ENCODE measurements at places on chromosomes 13 and 19.

DNA sequence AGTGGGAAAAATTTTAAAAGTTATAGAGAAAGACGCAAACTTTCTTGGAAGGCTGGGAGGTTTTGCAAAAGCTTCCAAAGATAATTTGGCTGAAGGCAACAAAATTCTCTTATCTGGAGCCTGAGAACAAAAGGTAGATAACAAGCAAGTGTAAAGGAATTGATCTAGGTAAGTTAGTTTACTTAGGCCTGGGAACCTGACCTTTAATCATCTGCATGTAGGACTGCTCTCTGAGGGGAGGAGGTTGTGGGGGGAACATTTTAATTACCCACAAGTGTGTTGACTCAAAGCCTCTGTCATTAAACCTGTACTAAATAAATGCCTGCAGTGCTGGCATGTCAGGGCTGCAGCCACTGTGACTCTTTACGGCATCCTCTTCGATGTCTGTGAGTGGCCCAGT, 532.3 kb upstream of the SLITRK5 start:
- no peak for DNase-seq

DNA sequence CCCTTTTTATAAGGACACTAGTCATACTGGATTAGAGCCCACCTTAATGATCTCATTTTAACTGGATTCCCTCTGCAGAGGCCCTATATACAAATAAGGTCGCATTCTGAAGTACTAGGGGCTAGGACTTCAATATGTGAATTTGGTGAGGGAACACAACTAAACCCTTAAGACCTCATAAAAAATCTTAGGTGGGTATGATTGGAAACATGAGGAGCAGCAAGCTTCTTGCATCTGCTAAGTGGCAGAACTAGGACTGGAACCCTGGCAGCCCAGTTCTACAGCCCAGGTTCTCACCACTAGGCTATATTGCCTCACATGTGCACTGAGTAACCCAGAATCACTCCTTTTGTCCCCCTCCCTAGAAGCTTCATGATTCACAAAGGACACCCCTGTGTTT, 17.1 kb upstream of the GRWD1 start:
- no peak for DNase-seq

DNA sequence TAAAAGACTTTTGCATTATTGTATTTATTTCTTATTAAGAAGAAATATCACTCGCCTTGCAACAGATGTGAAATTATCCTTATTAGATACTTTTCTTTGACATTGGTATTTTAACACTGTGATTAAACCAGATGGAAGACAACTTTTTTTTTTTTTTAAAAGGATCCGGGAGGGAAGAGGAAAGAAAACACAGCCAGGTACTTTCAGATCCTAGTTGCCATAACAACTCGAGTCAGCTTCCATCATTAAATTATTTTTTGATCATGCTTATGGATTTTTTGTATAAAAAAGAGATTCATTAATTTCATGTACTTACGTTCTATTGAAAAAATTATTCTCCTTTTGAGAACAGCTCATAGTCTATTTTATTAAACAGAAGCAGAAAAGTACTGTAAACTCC, 515.7 kb downstream of the TBC1D4 start:
- no peak for DNase-seq

- no peak for DNase-seq
These were observed 38.4 kb downstream of the PCDH8 start for GRCh38 chr13:52810011-52810410.

GRCh38 chr19:5031231-5032100, 62.6 kb downstream of the KDM4B start:
- DNase-seq, result peak; percentile 94

- no peak for DNase-seq
These were observed 126.6 kb upstream of the MCF2L start for GRCh38 chr13:112842343-112842856.

DNA sequence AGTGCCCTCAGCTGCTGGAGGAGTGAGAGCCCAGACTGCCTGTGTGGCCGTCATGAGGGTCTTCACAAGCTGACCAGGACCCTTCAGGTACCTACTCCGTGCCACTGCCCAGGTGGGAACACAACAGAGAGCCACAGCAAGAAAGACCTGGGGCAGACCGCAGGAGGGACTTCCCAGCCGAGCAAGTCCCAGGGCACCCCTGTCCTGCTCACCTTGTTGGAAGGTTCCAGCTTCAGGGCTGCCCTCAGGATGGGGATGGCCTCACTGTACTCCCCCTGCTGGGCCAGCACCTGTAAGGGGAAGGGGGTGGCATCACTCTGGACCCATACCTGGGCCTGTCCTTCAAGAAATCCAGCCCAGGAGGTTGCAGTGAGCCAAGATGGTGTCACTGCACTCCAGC, 10.3 kb downstream of the FKBP8 start:
- no peak for DNase-seq

GRCh38 chr19:30046522-30046921, 104.5 kb downstream of the URI1 start:
- DNase-seq, result no peak

- DNase-seq, result no peak
These were observed 3.1 kb downstream of the C19orf25 start for GRCh38 chr19:1475751-1476437.

- no peak for DNase-seq
These were observed 147.0 kb upstream of the RNF113B start for GRCh38 chr13:98324105-98324504.

- no peak for DNase-seq
These were observed 8.9 kb upstream of the FARP1 start for GRCh38 chr13:98133946-98134345.

GRCh38 chr13:48403151-48403631, 9.7 kb downstream of the LPAR6 start:
- no peak for DNase-seq

- no peak for DNase-seq
These were observed 77.3 kb downstream of the DHRS12 start for GRCh38 chr13:51726446-51727193.

DNA sequence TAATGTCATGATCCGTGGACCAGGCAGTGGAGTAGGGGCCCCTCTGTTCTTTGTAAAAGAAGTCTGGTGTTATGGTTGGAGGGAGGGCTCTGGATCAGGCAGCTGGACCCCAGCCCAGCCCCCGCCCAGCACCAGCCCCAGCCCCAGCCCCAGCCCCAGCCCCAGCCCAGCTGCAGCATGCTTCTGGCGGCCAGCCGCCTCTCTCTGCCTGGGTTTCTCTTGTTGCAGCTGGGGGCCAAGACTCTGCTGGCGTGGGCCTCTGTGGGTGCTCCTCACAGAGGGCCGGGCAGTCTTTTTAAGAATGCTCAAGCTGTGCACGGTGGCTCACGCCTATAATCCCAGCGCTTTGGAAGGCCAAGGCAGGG, 17.9 kb downstream of the DOT1L start:
- no peak for DNase-seq

- peak; percentile 83 for DNase-seq
These were observed at the start of gene TMEM272 for GRCh38 chr13:51844862-51845573. TSS of gene TMEM272 (minus strand) at chr13:51845177. CDS start at chr13:51838530, 6,647 bp downstream.

- DNase-seq, result no peak
These were observed 782.5 kb upstream of the SLITRK6 start for GRCh38 chr13:86581706-86582105.

DNA sequence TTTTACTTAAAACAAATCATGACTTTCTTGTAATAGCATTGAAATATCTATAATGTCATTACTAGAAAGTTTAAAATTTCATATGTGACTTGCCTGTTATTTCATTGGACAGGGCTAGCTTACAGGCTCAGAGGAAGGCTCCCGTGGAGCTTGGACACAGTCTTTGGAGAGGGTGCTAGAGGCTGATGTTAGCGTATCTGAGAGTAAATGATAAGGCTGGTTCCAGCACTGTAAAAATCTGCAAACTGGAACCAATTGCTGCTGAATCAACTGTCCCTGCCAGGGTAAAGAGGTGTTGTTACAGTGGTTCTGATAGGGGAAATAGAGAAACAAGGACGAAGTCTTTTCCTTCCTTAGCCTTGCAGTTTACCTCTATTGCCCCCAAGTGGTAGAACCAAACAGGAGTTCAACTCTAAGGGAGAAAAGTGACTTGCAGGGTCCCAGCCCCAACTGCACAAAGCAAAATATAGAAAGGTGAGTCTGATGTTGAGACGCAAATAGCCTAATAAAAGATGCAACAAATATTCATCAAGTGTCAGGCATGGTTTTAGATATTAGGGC, 901.7 kb downstream of the DIAPH3 start:
- no peak for DNase-seq

- DNase-seq, result no peak
These were observed 404 bp downstream of the C19orf44 start for GRCh38 chr19:16496613-16496983.

- DNase-seq, result no peak
These were observed 37.0 kb upstream of the CXCL17 start for GRCh38 chr19:42479736-42480135.

DNA sequence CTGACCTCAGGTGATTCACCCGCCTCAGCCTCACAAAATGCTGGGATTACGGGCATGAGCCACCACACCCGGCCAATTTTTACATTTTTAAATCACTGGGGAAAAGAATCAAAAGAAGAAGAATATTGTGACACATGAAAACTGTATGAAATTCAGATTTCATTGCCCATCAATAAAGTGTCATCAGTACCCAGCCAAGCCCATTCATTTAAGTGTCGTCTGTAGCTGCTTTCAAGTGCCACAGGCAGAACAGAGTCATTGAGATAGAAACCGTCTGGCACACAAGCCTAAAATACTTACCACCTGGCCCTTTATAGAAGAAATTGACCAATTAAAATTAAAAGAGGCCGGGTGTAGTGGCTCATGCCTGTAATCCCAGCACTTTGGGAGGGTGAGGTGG, 15.3 kb downstream of the COLGALT1 start:
- DNase-seq, result no peak

DNA sequence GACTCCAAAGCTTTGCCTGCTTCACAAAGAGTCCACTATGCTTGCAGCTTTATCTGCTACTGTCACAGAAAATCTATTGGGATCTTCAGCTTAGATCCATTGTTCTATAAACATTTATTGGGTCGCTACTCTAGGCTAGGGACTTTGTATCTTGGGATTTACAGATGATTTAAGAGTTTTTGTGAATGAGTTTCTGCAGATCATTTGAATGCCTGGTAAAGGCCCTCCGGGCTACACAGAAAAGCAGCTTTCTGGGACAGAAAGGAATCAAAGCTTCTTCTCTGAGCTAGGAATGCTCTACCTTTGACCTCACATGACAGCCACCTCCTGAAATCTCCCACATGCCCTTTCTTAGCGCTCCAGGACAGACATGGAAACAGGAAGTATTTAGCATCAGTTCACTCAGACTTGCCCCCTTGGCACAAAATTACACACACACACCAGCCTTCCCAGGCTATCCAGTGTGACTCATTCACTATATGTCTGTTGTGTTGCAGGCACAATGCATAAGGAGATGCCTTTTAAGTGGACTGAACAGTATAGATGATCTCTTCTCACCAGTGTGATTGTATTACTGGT, 492.4 kb downstream of the DACH1 start:
- DNase-seq, result no peak

DNA sequence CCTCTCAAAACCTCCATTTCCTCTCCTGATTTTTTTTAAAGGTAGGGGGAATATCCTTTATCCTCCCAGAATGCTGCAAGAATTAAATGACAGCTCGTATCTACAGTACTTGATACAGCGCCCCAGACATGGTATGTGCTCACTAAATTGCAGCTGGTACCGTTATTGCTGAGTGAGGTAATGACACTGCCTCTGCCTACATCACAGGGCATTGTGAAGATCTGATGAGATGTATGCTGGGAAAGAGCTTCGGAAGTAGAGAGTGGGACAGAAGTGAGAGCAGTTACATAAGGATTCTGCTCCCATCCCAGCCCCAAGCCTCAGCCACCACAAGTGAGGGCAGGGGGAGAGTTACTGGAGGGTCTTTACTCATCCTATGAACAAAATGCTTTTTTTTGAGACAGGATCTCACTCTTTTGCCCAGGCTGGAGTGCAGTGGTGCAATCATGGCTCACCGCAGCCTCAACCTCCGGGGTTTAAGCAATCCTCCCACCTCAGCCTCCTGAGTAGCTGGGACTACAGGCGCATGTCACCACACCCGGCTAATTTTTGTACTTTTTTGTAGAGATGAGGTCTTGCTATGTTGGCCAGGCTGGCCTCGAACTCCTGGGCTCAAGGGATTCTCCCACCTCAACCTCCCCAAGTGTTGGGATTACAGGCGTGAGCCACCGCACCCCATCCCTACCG, 1.7 kb upstream of the FKRP start:
- DNase-seq, result no peak

DNA sequence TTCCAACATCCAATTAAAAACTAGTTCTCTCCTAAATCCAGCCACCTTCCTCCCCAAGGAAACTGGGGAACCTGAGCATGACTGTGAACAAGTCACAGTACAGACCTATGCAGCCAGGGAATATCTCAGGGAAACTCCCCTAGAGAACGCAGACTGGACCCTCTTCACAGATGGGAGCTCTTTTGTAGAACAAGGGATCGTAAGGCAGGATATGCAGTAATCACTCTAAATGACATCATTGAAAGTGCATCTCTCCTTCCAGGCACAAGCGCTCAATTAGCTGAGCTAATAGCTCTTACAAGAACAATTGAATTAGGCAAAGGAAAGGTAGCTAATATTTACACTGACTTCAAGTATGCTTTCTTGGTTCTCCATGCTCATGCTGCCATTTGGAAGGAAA, 1331.7 kb downstream of the UQCRFS1 start:
- no peak for DNase-seq

GRCh38 chr13:45828256-45828968, 23.1 kb downstream of the SIAH3 start:
- no peak for DNase-seq

DNA sequence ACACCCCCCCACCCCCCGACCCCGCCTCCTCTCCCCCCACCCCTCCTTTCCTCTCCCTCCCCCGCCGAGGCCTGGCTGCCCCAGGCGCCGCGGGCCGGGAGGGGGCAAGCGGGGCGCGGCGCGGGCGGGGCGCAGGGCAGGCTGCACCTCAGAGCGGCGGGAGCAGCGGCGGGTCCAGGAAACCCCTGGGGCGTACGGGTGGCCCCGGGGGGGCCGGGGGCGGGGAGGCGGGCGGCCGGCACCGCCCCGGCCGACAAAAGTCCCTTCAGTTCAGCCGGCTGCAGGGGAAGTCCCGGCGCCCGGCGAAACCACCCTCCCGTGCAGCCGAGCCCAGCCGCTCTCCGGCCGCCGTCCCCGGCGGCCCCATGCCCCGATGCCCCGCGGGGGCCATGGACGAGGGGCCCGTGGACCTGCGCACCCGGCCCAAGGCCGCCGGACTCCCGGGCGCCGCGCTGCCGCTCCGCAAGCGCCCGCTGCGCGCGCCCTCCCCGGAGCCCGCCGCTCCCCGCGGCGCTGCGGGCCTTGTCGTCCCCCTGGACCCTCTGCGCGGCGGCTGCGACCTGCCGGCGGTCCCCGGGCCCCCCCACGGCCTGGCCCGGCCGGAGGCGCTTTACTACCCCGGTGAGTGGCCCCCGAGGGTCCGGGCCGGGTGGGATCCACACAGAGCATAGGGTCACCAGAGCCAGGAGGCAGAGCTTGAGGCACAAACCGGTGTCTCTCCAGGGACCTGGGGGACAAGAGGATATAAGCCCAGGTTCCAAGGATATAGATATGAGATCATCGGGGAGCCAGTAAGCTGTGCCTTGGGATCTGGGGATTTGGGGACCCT, at the start of gene BCL3:
Gene BCL3, plus strand, starts transcription at position 283 of the 829 bp plus-strand sequence. Its CDS starts 83 bp downstream, at position 366.
- no peak for DNase-seq

DNA sequence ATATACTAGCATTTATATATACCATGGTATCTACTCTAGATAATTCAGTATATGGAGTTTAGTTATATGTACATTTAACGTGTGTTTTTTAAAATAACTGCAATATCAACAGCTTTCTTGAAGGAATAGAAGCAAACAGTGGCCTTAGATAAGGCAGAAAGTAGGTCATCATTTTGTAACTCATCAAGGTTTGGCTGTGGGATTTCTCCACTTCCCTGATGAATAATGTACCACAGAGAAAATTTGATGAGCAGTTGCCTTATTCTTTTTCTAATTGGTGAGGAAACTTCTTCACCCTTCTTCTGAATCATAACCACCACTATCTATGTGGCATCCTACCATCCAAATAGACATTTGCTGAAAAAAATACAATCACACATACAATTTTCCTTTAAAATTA, 590.2 kb upstream of the SPRY2 start:
- no peak for DNase-seq

Data from ecto neural progenitor cell (in vitro differentiated cells).